Activated T-helper 9 cell treated with anti-CD3 and anti-CD28 coated beads, Interleukin-2, amount 50 U/mL, for 16 hours (primary cell): ENCODE measurements at places on chromosomes 3 and 15.

GRCh38 chr3:90241481-90241880, 1134.1 kb downstream of the EPHA3 start:
- DNase-seq, result no peak

GRCh38 chr15:33724321-33725036, 243.8 kb upstream of the CHRM5 start:
- DNase-seq, result no peak

- DNase-seq, result no peak
These were observed 125.6 kb upstream of the TBL1XR1 start for GRCh38 chr3:177322881-177323280.

DNA sequence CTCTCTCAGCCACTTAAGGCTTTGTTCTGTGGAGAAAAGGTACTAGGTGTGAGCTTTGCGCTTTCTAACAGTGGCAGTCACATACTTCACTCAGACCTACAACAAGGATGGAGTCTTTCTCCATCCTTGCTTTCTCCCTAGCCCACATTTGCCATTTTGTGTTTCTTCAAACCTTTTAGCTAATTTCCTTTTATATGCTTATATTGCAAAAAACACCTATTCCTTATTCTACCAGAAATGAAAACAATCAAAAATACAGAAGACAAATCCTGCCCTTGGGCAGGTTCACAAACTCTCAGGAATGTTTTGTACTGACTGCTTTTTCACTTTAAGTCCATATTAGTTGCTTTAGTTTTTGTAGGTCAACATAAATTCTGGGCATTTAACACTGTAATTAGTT, 914.2 kb downstream of the SQOR start:
- no peak for DNase-seq

DNA sequence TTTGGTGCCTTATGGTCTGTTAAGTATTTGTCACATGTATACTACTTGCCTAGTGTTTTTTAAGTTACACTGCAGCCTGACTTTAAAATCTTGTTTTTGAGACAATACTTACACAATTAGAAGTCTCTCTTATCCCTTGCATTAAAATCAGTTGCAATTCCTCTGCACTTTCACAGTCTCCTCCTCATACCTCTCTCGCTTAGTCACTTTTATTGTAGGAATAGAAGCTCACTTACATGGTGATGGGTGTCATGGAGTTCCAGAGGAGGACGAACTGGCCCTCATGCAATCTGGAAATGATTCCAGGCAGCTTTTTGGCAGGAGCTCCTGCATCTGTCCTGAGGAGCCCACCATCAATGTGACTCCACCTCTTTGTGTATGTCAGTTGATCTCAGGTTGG, 238.4 kb upstream of the TBC1D5 start:
- no peak for DNase-seq

DNA sequence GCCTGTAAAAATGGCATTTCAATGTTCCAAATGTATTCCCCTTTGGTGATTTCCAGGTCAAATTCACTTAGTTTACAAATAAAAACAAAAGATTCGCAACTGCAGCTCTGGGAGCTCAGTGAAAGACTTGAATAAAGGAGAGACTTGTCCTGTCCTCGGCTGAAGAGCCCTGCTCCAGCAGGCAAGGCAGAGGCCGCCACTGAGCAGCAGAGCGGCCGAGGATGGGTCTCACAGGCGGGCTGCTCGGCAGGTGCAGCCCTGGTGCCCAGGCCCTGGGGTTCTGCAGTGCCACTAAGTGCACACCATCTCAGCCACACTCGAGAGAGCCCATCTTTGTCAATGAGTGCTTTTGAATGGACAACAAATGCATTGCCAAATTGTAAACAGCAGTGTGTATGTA, 856.2 kb downstream of the AGBL1 start:
- no peak for DNase-seq

- peak; percentile 74 for DNase-seq
These were observed at the start of gene ZNF592 for GRCh38 chr15:84748274-84749110. Gene ZNF592 (plus strand): TSS chr15:84748592. CDS start chr15:84782676, 34,084 bp downstream.

DNA sequence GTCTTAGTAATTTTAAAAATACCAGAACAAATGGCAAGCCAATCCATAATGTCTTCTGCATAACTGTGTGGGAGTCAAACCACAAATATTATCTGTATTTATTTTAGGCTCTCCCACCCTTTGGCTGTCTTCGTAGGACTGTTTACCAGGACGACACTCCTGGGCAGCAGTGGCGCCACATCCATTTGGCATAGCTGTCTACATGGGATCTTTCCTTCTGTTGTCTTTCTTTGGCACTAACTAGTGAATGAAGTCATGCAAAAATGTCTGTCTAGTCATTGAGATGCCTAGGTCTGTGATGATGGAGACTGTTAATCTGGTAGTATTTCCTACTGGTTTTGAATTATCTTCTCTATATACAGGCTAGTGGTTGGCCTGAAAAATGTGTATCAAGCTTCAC, 54.0 kb upstream of the CHMP2B start:
- DNase-seq, result no peak

GRCh38 chr15:94749811-94750617, 518.7 kb downstream of the MCTP2 start:
- DNase-seq, result no peak

GRCh38 chr15:79329171-79329611, 18.3 kb downstream of the TMED3 start:
- DNase-seq, result no peak

- DNase-seq, result no peak
These were observed 28.9 kb upstream of the LPP start for GRCh38 chr3:188125076-188125475.

GRCh38 chr3:15795651-15796308, 2.0 kb downstream of the ANKRD28 start:
- DNase-seq, result no peak

DNA sequence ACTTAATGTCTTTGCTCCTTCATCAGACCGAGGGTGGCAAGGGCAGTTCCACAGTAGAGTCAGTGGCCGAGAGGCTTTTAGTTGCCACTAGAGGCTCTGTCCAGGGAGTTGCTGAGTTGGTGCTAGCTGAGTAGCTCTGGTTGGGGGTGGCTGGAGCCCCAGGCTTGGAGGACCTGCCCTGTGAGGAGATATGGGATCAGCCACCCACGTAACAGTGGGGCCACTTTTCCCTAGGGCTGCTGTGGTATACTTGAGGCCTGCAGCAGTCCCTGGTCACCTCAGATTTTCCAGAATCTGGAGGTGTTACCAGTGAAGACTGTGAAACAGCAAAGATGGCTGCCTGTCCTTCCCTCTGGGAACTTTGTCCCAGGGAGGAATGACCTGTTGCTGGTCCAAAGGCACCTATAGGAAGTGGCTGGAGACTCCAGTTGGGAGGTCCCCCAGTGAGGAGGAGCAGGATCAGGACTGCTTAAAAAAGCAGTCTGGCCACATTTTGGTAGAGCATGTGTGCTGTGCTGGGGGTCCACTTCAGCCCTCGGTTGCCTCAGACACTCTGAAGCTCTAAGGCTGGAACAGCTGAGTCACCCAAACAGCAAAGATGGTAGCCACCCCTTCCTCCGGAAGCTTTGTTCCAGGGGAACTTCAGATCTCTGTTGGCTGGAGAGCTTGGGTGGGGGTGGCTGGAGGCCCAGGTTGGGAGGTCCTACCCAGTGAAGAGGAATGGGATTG, 72.9 kb downstream of the AKAP13 start:
- DNase-seq, result no peak

DNA sequence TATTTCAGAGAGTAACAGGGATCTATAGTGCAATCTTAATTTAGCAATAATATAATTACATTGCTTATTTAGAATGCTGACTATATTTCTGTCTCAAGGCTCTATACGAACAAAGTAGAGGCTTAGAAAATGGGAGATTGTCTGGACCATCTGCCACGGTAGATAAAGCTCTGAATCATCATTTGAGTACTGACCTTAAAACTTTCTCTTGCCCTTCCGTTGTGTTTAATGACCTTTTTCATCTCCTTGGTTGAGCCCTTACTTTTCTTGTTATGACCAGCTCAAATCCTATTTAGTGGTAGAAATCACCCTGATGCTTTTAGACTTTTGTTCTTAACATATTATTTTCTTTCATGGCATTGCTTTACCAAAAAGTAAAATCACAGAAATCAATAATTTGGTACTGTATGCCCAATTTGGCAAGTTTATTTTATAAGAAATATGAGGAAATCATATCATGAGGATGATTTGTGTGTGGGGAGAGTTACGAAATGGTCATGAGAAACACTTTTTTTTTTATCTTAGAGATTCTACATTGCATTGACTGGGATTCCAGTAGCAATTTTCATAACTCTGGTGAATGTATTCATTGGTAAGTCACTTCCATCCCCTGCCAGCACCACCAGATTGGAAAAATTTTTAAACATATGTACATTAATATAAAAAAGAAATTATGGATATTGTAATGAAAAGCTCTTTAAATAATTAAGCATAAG, 11.0 kb downstream of the NDUFB5 start:
- DNase-seq, result no peak

GRCh38 chr15:98421419-98422129, 226.8 kb upstream of the IGF1R start:
- peak; percentile 34 for DNase-seq

DNA sequence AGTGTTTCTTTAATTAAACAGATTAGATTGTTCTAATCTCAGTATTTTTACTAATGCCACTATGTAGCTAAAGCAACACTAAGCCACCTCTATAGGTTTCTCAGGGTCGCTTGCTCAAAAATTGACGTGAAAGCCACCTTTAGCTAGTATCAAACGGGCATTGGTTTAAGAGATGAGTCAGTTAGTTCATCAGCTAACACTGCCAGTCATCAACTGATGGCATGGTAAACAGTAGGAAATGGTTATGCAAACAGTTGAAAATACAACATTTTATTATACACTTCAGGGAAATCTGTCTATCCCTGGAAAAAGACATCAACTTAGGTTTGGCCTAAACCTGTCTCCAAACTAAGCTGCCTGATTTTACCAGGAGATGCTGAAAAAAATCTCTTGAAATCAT, 582.3 kb upstream of the NAALADL2 start:
- no peak for DNase-seq

GRCh38 chr15:100373120-100373896, 31.5 kb upstream of the ADAMTS17 start:
- no peak for DNase-seq

DNA sequence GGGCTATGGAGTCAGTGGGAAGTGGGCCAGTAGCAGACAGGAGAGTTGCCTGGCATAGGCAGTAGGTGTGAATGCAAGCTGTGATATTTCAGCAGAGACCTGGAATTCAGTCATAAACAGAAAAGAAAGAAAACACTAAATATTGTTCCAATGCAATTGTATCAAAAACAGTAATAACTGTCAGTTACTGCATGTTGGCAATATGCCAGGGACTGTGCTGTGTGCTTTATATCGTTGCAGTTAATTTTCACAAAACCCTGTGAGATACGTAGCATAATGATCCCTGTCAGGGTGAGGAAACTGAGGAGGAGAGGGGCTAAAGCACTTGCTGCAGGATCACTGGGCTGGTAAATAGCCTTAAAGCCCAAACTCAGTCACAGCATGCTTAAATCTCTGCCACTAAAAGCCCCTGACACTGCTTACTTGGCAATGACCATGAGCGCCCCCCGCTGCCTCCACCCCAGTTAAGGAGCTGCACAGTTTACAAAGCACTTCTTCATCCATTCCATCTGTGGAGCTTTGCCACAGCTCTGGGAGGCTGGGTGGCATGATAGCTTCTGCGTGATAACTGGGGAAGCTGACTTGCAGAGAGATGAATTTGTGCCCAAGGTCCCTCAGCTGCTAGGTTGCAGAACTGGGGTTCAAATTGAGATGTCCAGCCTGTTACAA, 3.9 kb downstream of the SLC6A1 start:
- DNase-seq, result no peak

GRCh38 chr3:38560996-38561717, 65.0 kb downstream of the EXOG start:
- no peak for DNase-seq

- no peak for DNase-seq
These were observed 13.5 kb downstream of the OCA2 start for GRCh38 chr15:28085489-28086174.

- no peak for DNase-seq
These were observed 31.1 kb downstream of the PHLDB2 start for GRCh38 chr3:111890051-111890580.

- DNase-seq, result no peak
These were observed 192.5 kb upstream of the TSC22D2 start for GRCh38 chr3:150215616-150216015.

- DNase-seq, result no peak
These were observed 27.8 kb upstream of the IGDCC4 start for GRCh38 chr15:65450556-65450955.

DNA sequence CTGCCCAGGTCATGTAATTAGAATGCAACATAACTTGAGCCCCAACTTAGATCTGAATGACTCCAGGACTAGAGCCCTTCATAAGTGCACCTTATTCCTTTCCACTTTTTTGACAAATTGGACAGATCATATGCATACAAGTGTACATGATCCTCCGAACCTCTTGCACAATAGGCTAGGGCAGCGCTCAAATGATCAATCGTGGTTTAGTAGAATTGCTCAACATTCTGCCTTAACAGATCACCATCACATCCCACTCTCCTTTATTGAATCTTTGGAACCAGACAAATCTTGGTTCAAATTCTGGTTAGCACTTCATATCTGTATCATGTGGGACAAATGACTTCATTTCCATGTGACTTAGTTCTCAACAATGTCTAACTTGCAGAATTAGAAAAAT, 106.8 kb upstream of the CDIN1 start:
- DNase-seq, result no peak

GRCh38 chr3:12042638-12043037, 38.5 kb downstream of the SYN2 start:
- no peak for DNase-seq

GRCh38 chr3:110314512-110315114, 757.0 kb upstream of the NECTIN3 start:
- peak; percentile 17 for DNase-seq

DNA sequence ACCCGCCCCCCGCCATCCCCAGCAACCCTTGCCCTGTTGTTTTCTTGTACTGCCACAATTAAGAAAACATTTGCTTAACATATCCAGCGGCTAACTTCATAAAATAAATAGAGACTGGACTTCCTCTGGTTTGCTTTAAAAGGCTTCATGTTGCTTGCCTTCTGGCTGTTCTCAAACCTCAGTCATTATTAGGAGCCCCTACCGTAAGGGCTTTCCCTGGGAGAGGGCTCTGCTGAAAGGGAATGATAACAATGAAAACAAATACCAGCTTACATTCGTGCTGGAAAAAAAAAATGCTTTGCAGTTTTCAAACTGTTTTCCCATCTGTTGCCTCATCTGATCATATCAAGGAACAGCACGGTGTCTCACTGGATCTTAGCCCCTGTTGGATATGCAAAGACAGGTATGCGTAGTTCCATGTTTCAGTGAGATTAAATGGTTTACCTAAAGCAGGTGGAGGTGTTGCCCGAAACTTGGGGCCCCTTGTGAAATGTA, 77.2 kb upstream of the VGLL4 start:
- DNase-seq, result no peak

GRCh38 chr3:122919291-122919610, 108.3 kb downstream of the SEMA5B start:
- DNase-seq, result no peak

GRCh38 chr3:51997935-51998596, 2.4 kb upstream of the RPL29 start:
- no peak for DNase-seq

DNA sequence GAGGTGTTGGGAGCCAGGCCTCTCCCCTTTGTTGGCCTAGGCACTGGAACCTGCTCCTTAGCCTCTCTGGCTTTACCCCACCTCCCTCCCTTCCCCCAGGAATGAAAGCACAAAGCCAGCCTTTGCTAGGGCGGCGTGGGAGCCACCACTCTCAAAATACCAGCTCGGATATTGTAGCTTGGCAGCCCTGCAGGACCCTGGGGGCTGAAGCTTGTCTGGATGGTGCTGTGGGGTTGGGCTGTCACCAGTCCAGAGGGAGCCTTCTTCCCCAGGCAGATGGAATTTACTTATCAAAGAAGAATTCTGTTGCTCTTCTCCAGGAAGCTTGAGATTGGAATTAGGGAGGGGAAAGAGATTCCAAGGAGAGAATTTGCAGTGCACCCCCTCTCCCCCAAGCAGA, 14.9 kb upstream of the GRM2 start:
- DNase-seq, result no peak
